ENCODE measurements at places on chromosomes 2 and 18. TPM values are rescaled to one million over a fixed set of nuclear protein-coding genes. Genes with fewer than 3 reads are reported as not detected.

The SCN7A gene
- total RNA-seq: 133 TPM

The ACTR2 gene
- 145 TPM for total RNA-seq

The ZNF512 gene
- 40.2 TPM for total RNA-seq

The ATG16L1 gene
- total RNA-seq: 29.5 TPM

The CHRNG gene
- total RNA-seq: 3.5 TPM

The TUBA3D gene
- not detected for total RNA-seq

The NGEF gene
- 4.1 TPM for total RNA-seq

The SKOR2 gene
- not detected for total RNA-seq

The GMCL1 gene
- 26.8 TPM for total RNA-seq

The TUBB8B gene
- not detected for total RNA-seq

The CCDC121 gene
- total RNA-seq: 11.1 TPM

The EVA1A gene
- 7.1 TPM for total RNA-seq

The CTLA4 gene
- 0.11 TPM for total RNA-seq

The PCGF1 gene
- 21.7 TPM for total RNA-seq

The RBM44 gene
- 2.4 TPM for total RNA-seq

The GCG gene
- not detected for total RNA-seq

The GYPC gene
- total RNA-seq: 65.2 TPM

The PLGLB2 gene
- 3.9 TPM for total RNA-seq

The IL36B gene
- not detected for total RNA-seq

The FAM117B gene
- 16.5 TPM for total RNA-seq

The SLC19A3 gene
- total RNA-seq: 1.4 TPM

The POTEC gene
- total RNA-seq: not detected

The AKAIN1 gene
- total RNA-seq: not detected

The ASIC4 gene
- total RNA-seq: 0.32 TPM

The SLC35F6 gene
- 12.4 TPM for total RNA-seq

The ANKRD53 gene
- 1.8 TPM for total RNA-seq

The TWIST2 gene
- 20.5 TPM for total RNA-seq

The POLR1B gene
- total RNA-seq: 19.6 TPM

The CPO gene
- total RNA-seq: 0.53 TPM

The UNC50 gene
- total RNA-seq: 44.0 TPM

The MC4R gene
- total RNA-seq: 0.16 TPM

The TMEM37 gene
- total RNA-seq: 1.1 TPM

The C2orf66 gene
- 0.32 TPM for total RNA-seq

The ERMN gene
- total RNA-seq: not detected

The UGT1A8 gene
- 0.16 TPM for total RNA-seq

The XIRP2 gene
- 5.8 TPM for total RNA-seq

The MTERF4 gene
- 41.3 TPM for total RNA-seq

The GAL3ST2 gene
- not detected for total RNA-seq

The PLA2R1 gene
- 17.9 TPM for total RNA-seq

The B3GNT7 gene
- total RNA-seq: 1.3 TPM

The MOGAT1 gene
- total RNA-seq: not detected

The INPP5D gene
- total RNA-seq: 13.5 TPM

The TCF23 gene
- 0.85 TPM for total RNA-seq

The KCNG2 gene
- total RNA-seq: 0.21 TPM

The DSEL gene
- total RNA-seq: 49.3 TPM

The PSTPIP2 gene
- total RNA-seq: 7.2 TPM

The MYO3B gene
- 2.8 TPM for total RNA-seq

The SATB2 gene
- 3.5 TPM for total RNA-seq

Measured in urinary bladder (tissue), 4 donors.